ENCODE measurements at places on chromosomes 2 and 18.

DNA sequence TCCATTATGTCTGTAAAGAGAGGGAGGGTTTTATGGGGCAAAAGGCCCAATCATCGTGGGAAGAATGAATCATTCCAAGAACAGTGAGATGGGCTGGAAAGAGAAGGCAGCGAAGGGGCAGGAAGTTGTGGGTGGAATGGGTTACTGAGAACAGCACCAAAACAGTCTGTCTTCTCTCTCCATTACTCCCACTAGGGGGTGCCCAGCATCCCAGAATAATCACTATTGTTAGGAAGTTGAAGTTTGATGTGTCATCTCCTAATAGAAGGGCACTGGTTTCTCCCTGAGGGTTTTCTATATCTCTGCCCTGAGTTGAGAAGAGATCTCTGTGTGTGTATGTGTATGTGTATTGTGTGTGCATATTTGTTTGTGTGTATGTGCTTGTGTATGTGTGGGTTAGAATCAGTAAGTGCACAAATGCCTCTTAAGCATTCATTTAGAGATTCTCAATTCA is 76.6 kb upstream of the MAP4K3 start:
- DNase-seq, result no peak

GRCh38 chr2:171319164-171319810 is 114.5 kb downstream of the METTL8 start:
- DNase-seq, result peak; percentile 15

DNA sequence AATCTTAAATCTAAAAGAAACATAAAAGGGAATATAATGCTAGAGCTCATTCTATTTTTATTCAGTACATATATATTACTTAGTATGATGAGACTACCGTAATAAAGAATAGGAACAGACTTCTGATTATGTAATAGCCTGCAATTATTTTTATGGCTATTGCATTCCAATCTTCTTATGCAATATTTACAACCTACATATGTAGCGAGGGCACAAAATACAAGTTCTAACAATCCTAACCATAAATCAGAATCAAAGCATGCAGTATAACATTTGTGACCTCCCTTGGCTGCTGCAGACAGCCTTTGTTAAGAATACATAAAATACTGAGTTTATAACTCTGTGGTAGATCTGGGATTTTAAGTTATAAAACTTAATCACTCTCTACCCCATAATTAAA is 177.6 kb downstream of the BABAM2 start:
- no peak for DNase-seq

DNA sequence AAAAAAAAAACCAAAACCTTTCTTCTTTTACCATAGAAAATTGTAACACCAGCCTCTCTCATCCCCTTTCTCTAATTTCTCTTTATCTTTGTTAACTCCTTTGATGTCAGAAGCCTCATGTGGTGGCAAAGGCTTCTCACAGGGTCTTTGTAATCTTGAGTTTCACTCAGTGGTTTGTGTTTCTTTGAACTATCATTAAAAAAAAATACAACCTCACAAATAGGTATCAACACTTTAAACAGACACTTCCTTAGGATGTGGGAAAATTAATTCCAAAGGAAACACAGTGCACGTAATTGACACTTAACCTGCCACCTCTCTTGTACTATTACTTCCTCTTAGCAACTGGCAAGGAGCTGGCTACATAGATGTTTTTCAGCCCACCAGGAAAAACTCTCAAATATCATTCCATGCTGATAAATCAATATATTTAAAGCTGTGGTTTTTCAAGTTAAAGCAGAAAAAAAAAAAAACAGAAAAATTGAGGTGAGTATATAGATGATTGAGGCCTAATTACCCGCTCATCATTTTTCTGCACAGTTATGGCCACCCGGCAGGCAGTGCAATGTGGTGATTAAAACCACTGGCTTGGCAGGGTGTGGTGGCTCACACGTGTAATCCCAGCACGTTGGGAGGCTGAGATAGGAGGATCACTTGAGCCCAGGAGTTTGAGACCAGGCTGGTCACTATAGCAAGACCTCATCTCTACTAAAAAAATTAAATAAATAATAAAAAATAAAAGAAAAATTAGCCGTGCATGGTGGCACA is 193.5 kb downstream of the MYO3B start:
- DNase-seq, result no peak

DNA sequence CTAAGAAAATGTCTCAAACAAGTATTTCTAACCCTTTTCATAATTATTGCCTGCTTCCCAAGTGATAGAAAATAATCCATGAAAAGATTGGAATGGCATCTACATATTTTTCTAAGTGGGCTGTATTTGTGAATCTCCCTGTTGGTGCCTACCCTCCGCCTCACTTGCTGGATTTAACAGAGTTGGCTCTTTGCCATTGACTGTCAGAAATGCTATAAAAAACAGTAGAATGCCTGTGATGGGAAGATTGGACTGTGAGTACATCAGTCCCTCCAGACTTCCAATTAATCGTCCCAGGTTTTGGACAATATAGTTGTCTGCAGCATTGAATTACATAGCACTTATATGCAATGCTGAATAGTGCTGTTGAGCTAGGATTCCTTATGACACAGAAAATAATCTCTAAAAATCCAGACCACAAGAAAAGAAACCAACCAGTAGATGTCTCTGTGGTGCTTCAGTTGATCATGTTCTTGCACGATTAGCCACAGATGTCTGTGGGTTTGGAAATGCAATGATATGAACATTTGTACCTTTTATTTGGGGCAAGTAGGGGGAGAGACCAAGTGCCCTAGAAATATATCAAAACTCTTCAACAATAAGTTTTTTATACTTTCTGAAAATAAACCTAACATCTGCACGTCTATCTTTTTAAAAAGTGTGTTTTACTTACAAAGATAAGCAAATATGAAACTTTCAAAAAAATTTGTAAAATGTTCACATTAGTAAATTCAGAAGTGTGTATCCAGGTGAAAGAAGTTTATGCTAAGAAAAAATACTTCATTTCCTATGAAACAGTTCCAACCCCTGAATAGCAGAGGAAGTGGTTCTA is 88.5 kb downstream of the DYNAP start:
- no peak for DNase-seq

DNA sequence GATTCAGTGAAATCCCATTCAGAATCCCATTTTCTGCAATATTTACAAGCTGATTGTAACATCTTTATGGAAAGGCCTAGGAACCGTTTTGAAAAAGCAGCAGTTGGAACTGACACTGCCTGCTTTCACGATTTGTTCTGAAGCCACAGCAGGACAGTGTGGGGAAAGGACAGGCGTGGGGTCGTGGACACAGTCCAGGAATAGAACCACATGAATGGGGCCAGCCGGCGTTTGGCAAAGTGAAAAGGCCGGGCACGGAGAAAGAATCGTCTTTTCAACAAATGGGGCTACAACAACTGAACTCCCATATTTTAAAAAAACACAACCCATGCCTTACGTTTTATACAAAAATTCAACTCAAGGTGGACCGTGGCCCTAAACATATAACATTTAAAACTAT is 69.8 kb downstream of the SLC66A2 start:
- no peak for DNase-seq

DNA sequence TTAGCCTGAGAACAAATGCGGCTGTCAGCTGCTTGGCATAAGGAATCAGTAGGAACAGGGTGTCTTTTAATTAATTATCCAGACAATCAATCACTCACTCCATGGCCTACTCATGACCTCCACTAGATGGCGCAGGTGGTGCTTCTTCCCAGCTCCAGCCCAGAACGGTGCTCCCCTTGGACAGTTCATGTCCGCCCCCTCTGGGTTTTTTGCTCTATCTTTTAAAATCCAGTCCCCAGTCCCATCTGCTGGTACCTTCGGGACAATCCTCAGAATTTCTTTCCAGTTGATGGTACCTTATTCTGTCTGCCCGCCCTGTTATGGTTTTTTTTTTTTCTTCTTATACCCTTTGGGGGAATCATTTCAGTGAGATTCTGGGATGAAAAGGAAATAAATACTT is 99.8 kb downstream of the CACNB4 start:
- no peak for DNase-seq

DNA sequence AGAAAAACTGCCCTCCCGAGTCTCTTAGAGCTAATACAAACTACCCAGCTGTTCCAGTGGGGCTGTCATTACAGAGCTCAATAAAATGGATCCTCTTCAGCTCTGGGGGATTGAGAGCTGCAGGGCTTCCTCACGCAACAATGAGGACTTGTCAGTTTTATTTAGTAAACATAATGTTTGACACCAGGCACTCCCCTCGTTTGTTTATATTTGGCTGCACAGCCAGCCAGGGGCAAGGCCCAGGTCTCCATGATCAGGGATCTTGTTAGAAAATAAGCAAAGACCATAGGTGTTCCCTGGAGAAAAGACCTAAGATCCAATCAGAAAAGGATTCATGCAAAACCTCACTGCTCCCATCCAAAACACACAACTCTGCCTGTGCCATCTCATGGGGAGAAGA is 158.2 kb downstream of the C1D start:
- DNase-seq, result no peak

GRCh38 chr2:3184167-3184566 is 193.5 kb downstream of the EIPR1 start:
- no peak for DNase-seq

DNA sequence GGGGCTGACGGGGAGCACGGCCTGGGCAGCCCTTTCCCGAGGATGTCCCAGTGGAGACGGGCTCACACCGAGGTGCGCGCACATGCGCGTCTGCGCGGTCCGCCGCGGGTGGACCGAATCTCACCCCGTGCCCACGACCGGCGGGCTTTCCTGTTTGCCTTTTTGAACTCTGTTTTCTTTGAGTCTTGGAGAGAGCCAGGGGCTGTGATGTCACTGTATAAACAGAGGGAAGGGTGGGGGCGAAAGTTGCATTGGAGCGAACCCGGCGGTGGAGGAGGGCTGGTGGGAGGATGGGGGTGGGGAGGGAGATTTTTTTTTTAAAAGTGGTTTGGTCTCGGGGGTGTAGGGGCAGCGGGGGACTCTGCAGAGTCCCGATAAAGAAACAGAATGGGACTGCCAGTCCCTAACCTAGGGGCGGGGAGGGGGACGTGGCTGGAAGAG is 141.2 kb upstream of the CTAGE1 start:
- DNase-seq, result no peak

- no peak for DNase-seq
Measured at GRCh38 chr18:72692086-72692485, 147.9 kb upstream of the CBLN2 start.

- no peak for DNase-seq
Measured at GRCh38 chr2:215498431-215498830, 62.6 kb upstream of the FN1 start.

DNA sequence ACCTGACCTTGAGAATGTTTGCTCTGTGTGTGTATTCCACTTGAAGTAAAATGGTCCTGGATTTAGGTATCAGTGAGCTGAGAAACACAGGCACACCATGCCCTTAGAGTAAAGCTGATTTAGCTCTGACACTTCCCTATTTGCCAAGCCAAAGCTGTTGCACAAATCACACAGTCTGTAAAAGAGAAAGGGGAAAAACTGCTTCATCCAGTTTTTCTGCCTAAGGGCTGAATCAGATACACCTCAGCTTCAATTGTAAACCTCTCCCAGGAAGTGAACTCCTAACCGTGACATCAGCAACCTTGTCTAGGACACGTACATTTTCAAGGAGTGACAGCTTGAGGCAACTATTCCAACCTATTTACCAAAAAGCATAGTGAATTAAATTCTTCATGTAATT is 150.4 kb downstream of the NR4A2 start:
- no peak for DNase-seq

DNA sequence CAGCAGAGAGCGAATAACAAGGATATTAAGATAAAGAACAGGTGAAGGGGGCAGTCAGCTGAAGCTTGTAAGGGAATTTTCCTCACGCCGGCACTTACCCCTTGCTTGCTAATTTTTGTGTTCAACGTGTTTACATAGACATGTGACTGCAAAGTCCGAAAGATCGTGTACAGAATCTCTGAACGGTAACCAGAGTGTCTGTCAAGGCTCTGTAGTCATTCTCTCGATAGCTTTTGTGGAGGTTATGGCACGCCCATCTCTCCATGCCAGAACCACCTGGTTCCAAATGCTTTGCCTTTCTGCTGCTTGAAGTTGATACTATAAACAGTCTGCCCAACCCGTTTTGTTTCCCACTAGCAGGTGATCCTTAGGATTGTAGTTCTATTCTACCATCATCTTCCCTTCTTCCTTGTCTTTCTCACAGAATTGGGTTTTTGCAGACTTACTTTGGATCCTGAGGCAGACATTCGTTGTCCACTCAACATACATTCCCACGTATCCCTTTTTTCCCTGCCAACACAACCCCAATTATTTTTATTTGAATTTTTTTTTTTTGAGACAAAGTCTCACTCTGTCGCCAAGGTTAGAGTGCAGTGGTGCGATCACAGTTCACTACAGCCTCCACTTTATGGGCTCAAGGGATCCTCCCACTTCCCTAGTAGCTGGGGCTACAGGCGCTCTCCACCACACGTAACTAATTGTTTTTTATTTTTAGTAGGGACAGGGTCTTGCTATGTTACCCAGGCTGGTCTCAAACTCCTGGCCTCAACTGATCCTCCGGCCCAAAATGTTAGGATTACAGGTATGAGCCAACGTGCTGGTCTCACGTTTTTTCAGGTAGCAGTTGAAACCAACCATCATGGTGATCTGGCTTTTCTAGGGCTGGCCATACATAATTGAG is 1.3 kb upstream of the USP34 start:
- peak; percentile 8 for DNase-seq

GRCh38 chr2:235870515-235870914 is 297.7 kb downstream of the GBX2 start:
- no peak for DNase-seq

DNA sequence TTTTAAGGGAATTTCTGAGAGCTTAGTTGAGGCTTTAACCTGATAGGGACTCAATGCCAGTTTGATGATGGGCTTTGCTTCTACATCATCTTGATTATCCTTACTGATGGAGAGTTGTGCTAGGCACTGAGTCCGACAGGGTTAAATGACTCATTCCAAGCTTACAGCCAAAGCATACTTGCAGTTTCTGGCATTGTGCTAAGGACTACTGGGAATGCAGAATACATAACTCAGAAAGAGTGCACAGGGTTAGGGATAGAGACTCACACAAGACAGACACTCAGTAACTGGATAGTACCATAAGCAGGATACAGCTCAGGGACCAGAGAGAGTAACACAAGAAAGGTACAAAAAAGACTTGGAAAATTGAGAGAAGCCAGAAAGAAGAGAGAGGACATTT is 94.1 kb upstream of the SLC14A2 start:
- no peak for DNase-seq

GRCh38 chr18:43031169-43031568 is 84.3 kb downstream of the RIT2 start:
- no peak for DNase-seq

- DNase-seq, result no peak
Measured at GRCh38 chr2:57396355-57397098, 650.1 kb upstream of the VRK2 start.

GRCh38 chr2:162968306-162968705 is 129.7 kb upstream of the KCNH7 start:
- no peak for DNase-seq

Data from activated effector memory CD4-positive, alpha-beta T cell treated with Interleukin-2 at 50 U/mL for 16 hours (primary cell).